SJSA1 (cell line): ENCODE measurements at places on chromosomes 1 and 21. TPM values are rescaled to one million over a fixed set of nuclear protein-coding genes. Genes with fewer than 3 reads are reported as not detected.
A peak's percentile ranks its signal among the peaks of the same experiment; 100 is the strongest.

GRCh38 chr1:227938911-227939790 lies 8.6 kb downstream of the WNT9A start:
- H3K27me3 ChIP-seq = no peaks in the 10 kb centered on the region
- no peak for DNase-seq
- no peak overlapping the region for H3K4me3 ChIP-seq
- no peak overlapping the region for H3K27ac ChIP-seq
- H3K4me1 ChIP-seq = no peaks in the 10 kb centered on the region
- H3K36me3 ChIP-seq = 0 out of 2 replicates have a peak, but pooled peaks cover 3% of the 10 kb centered on the region

DNA sequence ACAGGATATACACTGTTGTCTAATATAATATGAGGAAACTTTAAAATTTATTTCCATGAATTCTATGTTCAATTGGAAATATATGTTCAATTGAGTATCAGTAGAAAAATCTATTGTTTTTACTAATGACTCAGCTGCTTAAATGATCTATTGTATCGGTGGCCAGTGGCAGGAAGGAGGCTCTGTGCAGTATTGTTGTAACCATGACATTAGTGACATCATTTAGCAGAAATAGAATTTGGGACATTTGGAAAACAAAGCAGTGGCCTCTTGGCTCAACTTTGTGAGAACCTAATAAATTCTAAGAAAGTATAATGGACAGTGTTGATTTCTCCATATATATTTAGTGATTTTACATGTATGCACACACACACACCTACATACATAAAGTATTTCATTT lies 257.4 kb downstream of the PDE4B start:
- H3K27me3 ChIP-seq = no peaks in the 10 kb centered on the region; the same call in 1 of the 2 replicates
- H3K4me3 ChIP-seq = no peak overlapping the region
- no peaks in the 10 kb centered on the region for H3K4me1 ChIP-seq
- DNase-seq = no peak

GRCh38 chr1:222095606-222096475 lies 354.0 kb upstream of the DUSP10 start:
- H3K27ac ChIP-seq = no peak overlapping the region
- H3K4me3 ChIP-seq = no peak overlapping the region
- no peaks in the 10 kb centered on the region for H3K4me1 ChIP-seq
- DNase-seq = peak; percentile 24
- H3K27me3 ChIP-seq = no peaks in the 10 kb centered on the region

GRCh38 chr1:6893388-6893787 lies 108.1 kb downstream of the CAMTA1 start:
- H3K4me1 ChIP-seq = peaks cover 5% of the 10 kb centered on the region; the same call in 1 of the 2 replicates
- H3K4me3 ChIP-seq = no peak overlapping the region
- no peak overlapping the region for H3K27ac ChIP-seq
- DNase-seq = no peak

- no peaks in the 10 kb centered on the region; the same call in 1 of the 2 replicates for H3K36me3 ChIP-seq
- H3K4me3 ChIP-seq = no peak overlapping the region
- DNase-seq = no peak
- H3K4me1 ChIP-seq = no peaks in the 10 kb centered on the region
- H3K27me3 ChIP-seq = no peaks in the 10 kb centered on the region
Observed at GRCh38 chr1:97875996-97876395, 44.8 kb downstream of the DPYD start.

- H3K27me3 ChIP-seq = no peaks in the 10 kb centered on the region; the same call in 1 of the 2 replicates
- H3K36me3 ChIP-seq = no peaks in the 10 kb centered on the region
- H3K4me3 ChIP-seq = no peak overlapping the region
- no peak for DNase-seq
- no peak overlapping the region for H3K27ac ChIP-seq
Observed at GRCh38 chr1:65079941-65080340, 68.1 kb upstream of the AK4 start.

Gene EBNA1BP2
- total RNA-seq = 235 and 270 TPM in 2 replicates

Gene TEX38
- total RNA-seq = not detected in 2 replicates

Gene OR6K3
- not detected in 2 replicates for total RNA-seq

Gene KRTAP13-2
- not detected in 2 replicates for total RNA-seq

Gene VHLL
- not detected in 2 replicates for total RNA-seq

Gene NHLH1
- 0.11 TPM in 1 of 2 replicates, not detected in the other for total RNA-seq
